ENCODE measurements at places on chromosomes 1 and 21.

DNA sequence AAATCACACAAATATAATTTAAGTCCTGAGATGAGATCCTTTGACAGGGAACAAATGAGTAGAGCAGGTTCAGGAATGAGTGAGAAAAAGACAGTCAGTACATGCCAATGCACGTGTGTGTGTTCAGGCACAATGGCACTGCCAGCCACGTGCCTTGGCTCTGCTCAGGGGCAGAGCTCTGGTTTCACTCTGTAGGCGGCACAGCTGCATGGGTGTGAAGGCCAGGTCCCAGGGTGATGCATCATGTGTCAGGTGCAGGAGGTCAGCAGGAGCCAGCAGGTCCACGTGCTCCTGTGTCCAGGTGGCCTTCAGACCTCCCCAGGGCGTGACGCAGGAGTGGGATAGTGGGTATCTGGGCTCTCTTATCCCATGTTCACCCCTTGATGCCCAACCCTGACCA lies 386.1 kb downstream of the KCNH1 start:
- peaks cover 7% of the 10 kb centered on the region for H3K27me3 ChIP-seq
- no peaks in the 10 kb centered on the region for H3K36me3 ChIP-seq
- H3K4me3 ChIP-seq, result no peak overlapping the region

GRCh38 chr1:171754353-171754705 lies 12.5 kb upstream of the VAMP4 start:
- no peak overlapping the region for H3K4me3 ChIP-seq
- no peaks in the 10 kb centered on the region for H3K4me1 ChIP-seq
- no peak overlapping the region for H3K27ac ChIP-seq

DNA sequence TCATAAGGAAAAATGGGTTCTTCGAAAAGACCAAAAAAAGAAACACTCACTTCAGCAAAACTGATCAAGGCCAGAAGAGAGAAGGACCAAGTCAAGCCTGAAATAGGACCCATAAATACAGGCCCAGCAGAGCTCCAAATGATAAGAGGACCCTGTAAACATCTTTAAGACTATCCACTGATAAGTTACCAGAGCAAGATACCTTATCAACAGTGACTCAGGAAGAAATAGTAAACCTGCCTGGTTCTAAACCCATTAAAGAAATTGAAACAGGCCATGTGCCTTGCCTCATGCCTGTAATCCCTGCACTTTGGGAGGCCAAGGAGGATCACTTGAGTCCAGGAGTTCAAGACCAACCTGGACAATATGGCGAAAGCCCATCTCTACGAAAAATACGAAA lies 81.8 kb upstream of the ERRFI1 start:
- peaks cover 11% of the 10 kb centered on the region for H3K27me3 ChIP-seq
- H3K36me3 ChIP-seq, result no peaks in the 10 kb centered on the region
- no peak for DNase-seq
- H3K4me1 ChIP-seq, result no peaks in the 10 kb centered on the region
- no peak overlapping the region for H3K4me3 ChIP-seq

DNA sequence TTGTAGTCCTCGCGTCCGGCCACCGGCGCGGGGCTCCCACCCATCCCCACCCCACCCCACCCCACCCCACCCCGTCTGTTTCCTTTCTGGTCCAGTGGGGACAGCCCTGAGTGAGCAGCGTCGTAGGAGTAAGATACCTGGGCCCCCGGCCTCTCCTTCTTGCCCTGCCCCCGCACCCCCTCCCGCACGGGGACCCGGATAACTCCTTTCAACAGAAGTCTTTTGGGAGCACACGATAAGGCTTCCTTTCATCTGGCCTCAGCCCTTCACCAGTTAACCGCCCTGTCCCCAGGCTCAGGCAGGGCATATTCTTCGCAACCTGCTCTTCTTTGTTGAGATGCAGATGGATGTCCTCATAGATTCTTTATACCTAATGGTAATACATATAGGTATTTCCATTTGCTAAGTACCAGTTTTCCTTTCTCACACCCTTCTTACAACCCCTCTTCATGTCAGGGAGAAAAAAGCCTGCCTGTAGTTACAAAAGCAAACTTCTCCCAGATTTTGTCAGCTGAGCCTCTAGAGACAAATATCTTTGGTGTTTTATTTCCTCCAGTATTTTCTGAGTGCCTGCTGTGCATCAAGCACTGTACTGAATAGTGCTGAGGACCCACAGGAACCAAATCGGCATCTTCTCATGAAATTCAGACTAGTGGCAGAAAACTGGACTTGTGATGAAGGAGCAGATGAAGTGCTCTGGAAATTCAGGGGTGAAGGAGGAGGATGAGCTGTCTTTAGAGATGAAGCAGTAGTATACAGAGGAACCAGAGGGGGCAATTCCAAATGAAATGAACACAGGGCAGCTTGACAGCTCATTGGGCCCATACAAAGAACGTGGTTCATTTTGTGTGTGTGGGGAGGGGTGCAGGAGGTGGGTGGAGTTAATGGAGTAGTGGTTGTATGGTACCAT lies 33.6 kb downstream of the SLC2A1 start:
- H3K4me1 ChIP-seq, result peaks cover 42% of the 10 kb centered on the region
- H3K27ac ChIP-seq, result peak overlapping the region; percentile 87
- DNase-seq, result no peak
- no peaks in the 10 kb centered on the region for H3K27me3 ChIP-seq

DNA sequence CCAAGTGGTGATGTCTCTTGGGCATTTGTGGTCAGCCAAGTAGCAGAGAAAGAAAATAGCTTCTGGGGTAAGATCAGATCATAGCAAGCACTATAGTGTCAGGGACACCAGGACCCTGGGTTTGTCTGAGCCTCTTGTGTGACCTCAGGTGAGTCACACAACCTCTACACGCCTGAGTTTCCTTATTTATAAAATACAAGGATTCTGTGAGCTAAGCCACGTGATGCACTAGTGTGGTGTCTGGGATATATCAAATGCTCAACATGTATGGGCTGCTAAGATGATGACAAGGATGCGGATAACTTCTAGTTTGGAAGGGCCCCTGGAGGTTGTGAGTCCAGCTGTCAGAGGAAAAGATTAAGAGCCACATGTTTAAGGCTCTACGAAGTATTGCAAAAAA lies 24.5 kb upstream of the ZNF436 start:
- peaks cover 2% of the 10 kb centered on the region for H3K36me3 ChIP-seq
- no peak overlapping the region for H3K4me3 ChIP-seq
- H3K27me3 ChIP-seq, result no peaks in the 10 kb centered on the region
- peaks cover 3% of the 10 kb centered on the region for H3K4me1 ChIP-seq
- no peak for DNase-seq

DNA sequence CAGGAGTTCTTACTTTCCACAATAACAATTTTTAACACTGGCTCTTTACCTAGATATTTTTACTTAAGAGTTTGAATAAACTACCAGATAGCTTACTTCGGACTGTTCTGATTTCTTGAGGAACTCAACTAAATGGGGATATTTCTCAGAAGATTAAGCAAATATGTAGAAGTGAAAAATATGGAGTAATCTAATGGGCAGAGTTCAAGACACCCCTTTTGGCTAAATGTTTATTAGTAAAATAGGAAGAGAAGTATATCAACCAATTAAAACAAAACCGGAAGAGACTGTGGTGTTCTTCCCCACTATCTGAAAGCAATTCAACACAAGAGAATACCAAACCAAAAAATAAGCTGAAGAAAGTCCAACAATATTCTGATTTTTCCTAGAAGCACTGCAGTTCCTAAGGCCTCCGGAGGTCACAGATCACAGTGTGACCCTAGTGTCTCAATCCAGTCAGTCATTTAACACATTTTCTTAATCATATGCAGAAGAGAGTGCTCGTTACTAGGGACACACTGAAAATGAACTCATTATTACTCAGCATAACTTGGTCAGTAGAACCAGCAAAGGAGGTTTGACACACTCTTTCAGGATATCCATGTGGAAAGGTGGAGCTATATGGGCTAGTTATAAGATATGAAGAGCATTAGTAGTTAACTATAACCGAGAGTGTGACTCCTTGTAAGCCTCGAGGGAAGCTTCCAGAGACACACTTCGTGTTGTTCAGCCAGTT lies 5.2 kb downstream of the SIPA1L2 start:
- no peak for DNase-seq
- H3K27me3 ChIP-seq, result peaks cover 48% of the 10 kb centered on the region
- no peak overlapping the region for H3K4me3 ChIP-seq
- H3K36me3 ChIP-seq, result no peaks in the 10 kb centered on the region
- no peak overlapping the region for H3K27ac ChIP-seq
- H3K4me1 ChIP-seq, result peaks cover 6% of the 10 kb centered on the region

GRCh38 chr21:38683222-38683621 lies 122.5 kb upstream of the ETS2 start:
- no peak overlapping the region for H3K4me3 ChIP-seq
- DNase-seq, result no peak
- peaks cover 4% of the 10 kb centered on the region for H3K4me1 ChIP-seq
- H3K27ac ChIP-seq, result no peak overlapping the region
- H3K27me3 ChIP-seq, result peaks cover 16% of the 10 kb centered on the region

- no peak overlapping the region for H3K27ac ChIP-seq
- peaks cover 2% of the 10 kb centered on the region for H3K36me3 ChIP-seq
- H3K4me3 ChIP-seq, result no peak overlapping the region
Measured at GRCh38 chr1:158941317-158941716, 10.0 kb downstream of the PYHIN1 start.

DNA sequence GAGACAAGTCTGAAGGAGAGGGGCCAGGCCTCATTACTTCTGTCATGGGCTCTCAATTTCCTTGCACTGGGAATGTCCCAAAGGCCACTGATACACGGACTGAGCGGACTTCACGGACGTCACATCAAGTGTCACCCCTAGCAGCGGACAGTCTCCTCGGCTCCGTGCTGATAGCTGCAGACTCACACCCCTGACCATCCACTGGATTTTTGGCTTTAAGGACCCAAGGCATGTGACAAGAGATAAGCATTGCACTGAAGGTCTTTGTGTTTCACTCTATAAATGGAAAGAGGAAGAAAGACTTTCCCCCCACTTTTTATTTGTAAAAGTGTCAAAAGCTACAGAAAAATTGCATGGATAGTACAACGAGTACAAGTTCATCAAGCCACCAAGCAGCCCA lies 200.4 kb upstream of the FGGY start:
- no peaks in the 10 kb centered on the region for H3K36me3 ChIP-seq
- H3K27me3 ChIP-seq, result no peaks in the 10 kb centered on the region
- no peak overlapping the region for H3K27ac ChIP-seq
- H3K4me1 ChIP-seq, result no peaks in the 10 kb centered on the region
- no peak overlapping the region for H3K4me3 ChIP-seq

- no peaks in the 10 kb centered on the region for H3K4me1 ChIP-seq
- H3K27ac ChIP-seq, result no peak overlapping the region
- no peak for DNase-seq
- no peak overlapping the region for H3K4me3 ChIP-seq
- H3K36me3 ChIP-seq, result no peaks in the 10 kb centered on the region
- H3K27me3 ChIP-seq, result peaks cover 15% of the 10 kb centered on the region
Measured at GRCh38 chr1:20302108-20302471, 11.4 kb downstream of the VWA5B1 start.

- no peaks in the 10 kb centered on the region for H3K4me1 ChIP-seq
- H3K27ac ChIP-seq, result no peak overlapping the region
- H3K36me3 ChIP-seq, result no peaks in the 10 kb centered on the region
- H3K27me3 ChIP-seq, result peaks cover 5% of the 10 kb centered on the region
Measured at GRCh38 chr1:224998185-224998584, 68.7 kb downstream of the DNAH14 start.

GRCh38 chr1:231856894-231857293 lies 230.3 kb downstream of the DISC1 start:
- peaks cover 3% of the 10 kb centered on the region for H3K4me1 ChIP-seq
- H3K36me3 ChIP-seq, result no peaks in the 10 kb centered on the region
- no peak overlapping the region for H3K4me3 ChIP-seq
- no peaks in the 10 kb centered on the region for H3K27me3 ChIP-seq
- H3K27ac ChIP-seq, result no peak overlapping the region

DNA sequence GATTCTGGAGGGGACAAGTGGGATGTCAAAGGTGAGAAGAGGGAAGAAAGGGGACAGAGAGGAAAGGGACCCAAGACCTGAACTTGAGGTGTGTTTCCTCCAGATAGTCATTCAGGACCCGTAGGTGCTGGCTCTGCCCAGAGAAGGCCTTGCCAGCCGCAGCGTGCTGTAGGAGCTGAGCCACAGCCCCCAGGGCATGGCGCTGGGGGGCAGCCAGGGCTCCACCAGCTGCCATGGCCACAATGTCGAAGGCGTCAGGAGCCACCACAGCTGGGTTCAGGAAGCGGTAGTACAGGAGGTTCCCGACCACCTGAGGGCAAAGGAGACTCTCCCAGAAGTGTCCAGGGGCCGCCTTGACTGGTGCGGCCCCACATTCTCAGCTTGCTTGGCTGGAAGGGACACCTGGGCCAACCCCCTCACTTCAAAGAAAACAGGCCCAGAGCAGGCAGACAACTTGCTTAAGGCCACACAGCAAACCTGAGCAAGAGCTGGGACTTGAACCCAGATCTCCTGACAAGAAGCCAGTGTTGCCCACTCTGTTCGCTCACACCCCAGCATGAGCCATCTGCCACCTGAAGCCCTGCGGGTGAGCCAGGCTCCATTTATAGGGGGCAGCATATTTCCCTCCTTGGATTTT lies 34.0 kb upstream of the MEF2D start:
- no peak overlapping the region for H3K27ac ChIP-seq
- H3K27me3 ChIP-seq, result no peaks in the 10 kb centered on the region
- DNase-seq, result peak; percentile 17
- peaks cover 12% of the 10 kb centered on the region for H3K4me1 ChIP-seq
- H3K4me3 ChIP-seq, result no peak overlapping the region

GRCh38 chr1:64527165-64527564 lies 57.2 kb downstream of the CACHD1 start:
- H3K4me1 ChIP-seq, result peaks cover 17% of the 10 kb centered on the region
- H3K27ac ChIP-seq, result no peak overlapping the region
- H3K4me3 ChIP-seq, result peak overlapping the region; percentile 38
- no peak for DNase-seq
- H3K36me3 ChIP-seq, result peaks cover 1% of the 10 kb centered on the region

- H3K4me1 ChIP-seq, result no peaks in the 10 kb centered on the region
- H3K27ac ChIP-seq, result no peak overlapping the region
- H3K27me3 ChIP-seq, result no peaks in the 10 kb centered on the region
- no peak overlapping the region for H3K4me3 ChIP-seq
- DNase-seq, result no peak
Measured at GRCh38 chr1:184424945-184425344, 38.1 kb downstream of the C1orf21 start.

- peaks cover 8% of the 10 kb centered on the region for H3K27me3 ChIP-seq
- no peak for DNase-seq
- peaks cover 18% of the 10 kb centered on the region for H3K4me1 ChIP-seq
- H3K27ac ChIP-seq, result no peak overlapping the region
- no peak overlapping the region for H3K4me3 ChIP-seq
Measured at GRCh38 chr1:154726443-154726842, 118.5 kb upstream of the ADAR start.

DNA sequence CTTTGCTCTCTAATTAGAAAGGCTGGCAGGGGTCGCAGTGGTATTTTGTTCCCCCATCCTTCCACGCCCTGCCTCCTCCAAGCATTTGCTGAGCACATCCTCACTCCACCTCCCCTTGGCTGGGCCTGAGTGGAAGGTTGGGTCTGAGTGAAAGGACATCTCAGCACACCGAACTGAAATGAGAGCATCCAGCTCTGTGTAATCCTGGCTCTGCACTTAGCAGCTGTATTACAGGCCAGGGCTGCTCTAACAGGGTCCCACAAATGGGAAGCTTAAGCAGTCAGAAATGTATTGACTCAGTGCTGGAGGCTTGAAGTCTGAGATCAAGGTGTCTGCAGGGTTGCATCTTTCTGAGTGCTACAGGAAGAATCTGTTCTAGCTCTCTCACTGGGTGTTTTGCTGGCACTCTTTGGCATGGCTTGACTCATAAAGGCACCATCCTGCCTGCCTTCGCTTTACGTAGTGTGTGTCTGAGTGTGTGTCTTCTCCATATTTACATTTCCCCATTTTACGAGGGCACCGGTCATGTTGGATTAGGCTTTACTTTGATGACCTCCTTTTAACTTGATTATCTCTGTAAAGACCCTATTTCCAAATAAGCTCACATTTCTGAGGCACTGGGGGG lies 48.5 kb upstream of the IGSF21 start:
- H3K27me3 ChIP-seq, result no peaks in the 10 kb centered on the region
- no peaks in the 10 kb centered on the region for H3K36me3 ChIP-seq
- no peaks in the 10 kb centered on the region for H3K4me1 ChIP-seq
- H3K27ac ChIP-seq, result no peak overlapping the region
- no peak overlapping the region for H3K4me3 ChIP-seq

Measured in activated naive CD8-positive, alpha-beta T cell treated with anti-CD3 and anti-CD28 coated beads, Interleukin-2, amount 10 ng/mL, durations not matched to agents 7 days and 5 days (primary cell).